ENCODE measurements at places on chromosomes 13 and 19.

- peak; percentile 87 for DNase-seq
These were observed 2.6 kb upstream of the WIZ start for GRCh38 chr19:15452111-15453047.

GRCh38 chr13:20185366-20186056 is 7.2 kb downstream of the GJB2 start:
- DNase-seq = no peak

DNA sequence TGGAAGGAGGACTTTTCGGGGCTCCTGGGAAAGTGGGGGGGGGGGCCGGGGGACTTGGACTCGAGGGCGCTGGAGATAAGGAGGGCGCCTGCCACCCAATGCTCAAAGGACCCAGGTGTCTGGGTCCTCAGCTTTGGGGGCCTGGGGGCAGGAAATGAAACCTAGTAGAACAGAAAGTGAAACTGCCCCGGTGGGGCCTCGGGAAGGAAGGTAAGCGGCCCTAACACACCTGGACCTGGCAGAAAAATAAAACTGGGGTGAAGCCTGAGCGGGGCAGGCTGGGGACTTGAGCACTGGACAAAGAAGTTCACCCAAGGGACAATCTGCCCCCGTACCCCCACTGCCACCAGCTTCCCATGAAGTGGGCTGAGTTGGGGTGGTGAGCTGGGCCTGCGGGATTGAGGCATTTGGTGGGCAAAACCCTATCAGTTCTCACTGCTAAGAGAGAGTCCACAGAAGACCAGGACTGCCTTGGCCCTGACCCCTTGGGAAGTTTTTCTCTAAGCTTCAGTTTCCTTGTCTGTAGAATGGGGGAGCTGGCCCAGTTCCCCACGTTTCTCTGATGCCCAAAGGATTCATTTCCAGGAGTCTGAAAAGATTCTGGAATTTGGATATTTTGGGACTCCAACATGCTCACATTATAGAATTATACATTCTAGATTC is 2.3 kb downstream of the PRKD2 start:
- no peak for DNase-seq

GRCh38 chr13:98105929-98106336 is 37.0 kb upstream of the FARP1 start:
- DNase-seq = peak; percentile 21

GRCh38 chr19:13463296-13463695 is 43.0 kb downstream of the CACNA1A start:
- DNase-seq = no peak

- no peak for DNase-seq
These were observed 5.6 kb upstream of the PRR36 start for GRCh38 chr19:7879836-7880235.

Data from mucosa of gallbladder (tissue), 1 donor.